Sigmoid colon (tissue), 7 donors: ENCODE measurements at places on chromosomes 2 and 18.

- DNase-seq = no peak
These were observed 434.1 kb upstream of the CHST9 start for GRCh38 chr18:27619090-27619772.

- peak; percentile 17 for DNase-seq
These were observed 11.1 kb downstream of the RHOB start for GRCh38 chr2:20457661-20458630.

DNA sequence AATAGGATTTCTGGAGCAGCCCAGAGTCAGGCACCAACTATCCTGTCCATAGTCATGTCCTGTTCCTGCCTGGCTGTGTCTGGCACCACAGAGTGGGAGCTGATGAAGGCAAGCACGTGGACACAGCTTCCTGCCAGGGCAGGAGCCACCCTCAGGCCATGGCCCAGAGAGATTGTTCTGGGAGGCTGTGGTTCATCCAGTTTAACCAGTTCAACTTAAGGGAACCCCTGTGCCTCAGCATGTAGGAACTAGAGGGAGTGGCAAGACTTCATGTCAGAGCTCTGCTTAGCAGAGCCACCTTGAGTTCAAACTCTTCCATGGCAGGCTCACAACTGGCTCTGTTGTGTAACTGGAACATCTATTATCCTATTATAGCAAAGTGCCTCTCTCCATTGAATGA, 73.2 kb upstream of the NCKAP5 start:
- no peak for DNase-seq

GRCh38 chr18:24914685-24915084, 437.3 kb downstream of the ZNF521 start:
- DNase-seq = no peak

- DNase-seq = no peak
These were observed 746.3 kb upstream of the RAB6C start for GRCh38 chr2:129233166-129233565.

DNA sequence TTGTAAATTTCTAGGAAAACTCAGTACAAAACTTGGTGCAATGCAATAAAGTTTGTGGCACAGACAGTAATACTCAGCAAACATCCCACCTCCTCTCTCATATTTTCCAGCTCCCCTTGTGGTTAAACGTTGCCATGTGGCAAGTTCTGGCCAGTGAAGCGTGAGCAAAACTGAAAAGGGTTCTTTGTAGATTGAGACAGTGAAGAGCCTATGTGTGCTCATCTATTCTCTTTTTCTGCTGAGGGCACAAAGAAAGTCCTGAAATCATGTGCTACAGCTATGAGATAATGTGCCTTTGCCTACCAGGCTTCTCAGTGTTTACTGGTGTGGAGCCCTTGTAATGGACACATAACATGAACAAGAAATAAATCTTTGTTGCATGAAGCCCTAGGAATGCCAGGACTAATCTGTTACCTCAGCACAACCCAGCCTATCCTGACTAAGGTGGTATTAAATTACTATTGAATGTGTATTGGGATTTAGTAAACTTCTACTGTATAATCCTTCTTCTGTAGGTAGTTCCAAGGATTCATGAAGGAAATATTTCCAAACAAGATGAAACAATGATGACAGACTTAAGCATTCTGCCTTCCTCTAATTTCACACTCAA, 13.0 kb upstream of the TYMS start:
- DNase-seq = no peak

DNA sequence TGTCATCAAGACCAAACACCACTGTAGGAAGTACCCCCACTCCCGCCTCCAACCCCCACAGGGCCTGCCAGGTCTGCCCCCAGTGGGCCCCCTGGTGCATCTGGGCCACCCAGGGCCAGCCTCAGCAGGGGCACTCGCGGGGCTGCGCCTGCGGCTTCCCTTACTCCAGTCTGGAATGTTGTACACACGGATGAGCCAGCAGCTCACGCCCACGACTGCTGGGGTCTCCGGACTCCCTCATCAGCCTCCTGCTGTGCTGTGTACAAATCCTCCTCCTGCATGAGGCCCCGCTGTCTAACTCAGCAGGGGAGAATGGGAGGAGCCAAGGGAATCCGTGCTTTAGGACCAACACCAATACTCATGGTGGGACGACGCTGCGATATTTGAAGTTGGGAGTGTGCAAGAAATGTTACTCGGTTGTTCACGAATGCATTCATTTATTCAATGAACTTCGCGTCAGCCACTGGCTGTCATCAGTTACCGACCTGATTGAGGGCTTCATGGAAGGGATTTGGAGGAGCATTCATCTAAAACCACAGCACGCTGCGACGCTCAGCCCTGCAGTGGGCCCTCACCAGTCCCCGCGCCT, 654 bp upstream of the ASB1 start:
- DNase-seq = no peak

- no peak for DNase-seq
These were observed 154.6 kb downstream of the MTX2 start for GRCh38 chr2:176423819-176424218.

GRCh38 chr2:205539603-205540002, 142.7 kb upstream of the NRP2 start:
- DNase-seq = no peak

DNA sequence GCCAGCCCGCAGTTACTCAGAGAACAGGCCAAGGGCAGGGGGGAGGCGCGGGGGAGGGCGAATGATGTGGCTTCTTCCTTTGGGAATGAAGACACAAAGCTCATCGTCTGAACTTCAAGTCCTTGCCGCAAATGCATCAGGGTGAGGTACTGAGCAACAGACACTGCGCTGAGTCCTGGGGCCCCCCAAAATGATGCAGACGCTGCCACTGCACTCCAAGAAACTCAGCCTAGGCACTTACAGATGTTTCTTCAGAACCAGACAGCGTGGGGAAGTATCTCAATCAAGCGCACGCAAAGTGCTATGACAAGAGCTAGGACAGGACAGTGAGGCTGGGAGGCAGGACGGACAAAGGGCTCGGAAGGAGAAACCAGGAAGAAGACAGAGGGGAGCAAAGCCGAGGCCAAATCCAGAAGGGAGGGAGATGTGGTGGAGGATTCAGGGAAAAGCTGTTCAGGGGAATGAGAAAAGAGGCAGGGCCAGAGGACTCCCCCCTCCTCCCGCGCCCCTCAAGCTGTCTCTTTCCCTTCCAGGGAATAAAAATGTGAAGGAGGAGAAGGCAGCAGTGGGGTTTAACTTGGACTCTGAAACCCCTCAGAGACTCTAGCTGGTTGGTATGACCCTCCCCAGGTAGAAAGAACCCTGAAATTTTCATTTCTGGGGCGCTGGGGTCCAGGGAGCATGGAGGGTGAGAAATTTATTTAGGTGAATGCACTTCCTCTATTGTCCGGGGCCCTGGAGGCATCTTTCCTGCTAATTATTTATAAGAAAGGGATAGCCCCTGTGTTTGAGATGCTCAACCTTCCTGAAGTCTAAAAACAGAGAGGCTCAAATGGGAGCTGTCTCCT, 34.9 kb downstream of the CIB4 start:
- DNase-seq = peak; percentile 50

- peak; percentile 96 for DNase-seq
These were observed 42.1 kb downstream of the BMP10 start for GRCh38 chr2:68828887-68829708.

DNA sequence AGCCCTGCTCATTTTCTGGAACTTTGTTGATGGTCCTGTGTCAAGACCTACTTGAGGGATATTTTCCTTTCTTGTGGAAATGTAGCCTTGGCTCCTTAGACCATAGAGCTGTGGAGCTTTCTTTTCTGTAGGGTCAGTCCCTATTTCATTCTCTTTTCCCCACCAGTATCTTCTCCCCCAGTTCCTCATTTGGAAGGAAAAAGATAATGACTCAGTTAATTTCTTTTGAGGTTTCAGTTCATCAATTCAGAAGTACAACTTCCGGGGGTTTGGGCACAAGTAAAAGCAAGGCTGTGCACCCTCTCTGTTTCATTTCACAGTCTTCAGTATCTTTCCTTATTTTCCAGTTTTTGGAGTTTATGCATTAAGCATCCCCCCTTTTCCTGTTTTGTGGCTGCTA, 70.7 kb downstream of the CDC42EP3 start:
- DNase-seq = no peak

DNA sequence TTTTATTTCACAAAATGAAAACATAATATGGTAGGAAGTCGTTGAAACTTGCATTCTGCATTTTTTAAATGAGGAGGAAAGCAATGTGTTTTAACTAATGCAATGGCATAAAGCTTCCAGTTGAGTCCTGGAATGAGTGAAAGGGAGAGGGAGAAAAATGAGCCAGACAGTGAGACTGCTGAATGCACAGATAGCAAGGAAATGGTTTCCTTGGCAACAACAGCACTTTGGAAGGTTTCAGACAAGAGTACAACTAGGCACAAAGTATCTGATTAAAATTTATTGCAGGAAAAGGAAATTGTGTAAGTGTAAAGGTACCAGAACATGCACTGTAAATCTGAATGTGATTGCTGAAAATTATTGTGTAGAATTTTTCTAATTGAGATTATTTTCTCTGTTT, 320.1 kb upstream of the KYNU start:
- DNase-seq = no peak

DNA sequence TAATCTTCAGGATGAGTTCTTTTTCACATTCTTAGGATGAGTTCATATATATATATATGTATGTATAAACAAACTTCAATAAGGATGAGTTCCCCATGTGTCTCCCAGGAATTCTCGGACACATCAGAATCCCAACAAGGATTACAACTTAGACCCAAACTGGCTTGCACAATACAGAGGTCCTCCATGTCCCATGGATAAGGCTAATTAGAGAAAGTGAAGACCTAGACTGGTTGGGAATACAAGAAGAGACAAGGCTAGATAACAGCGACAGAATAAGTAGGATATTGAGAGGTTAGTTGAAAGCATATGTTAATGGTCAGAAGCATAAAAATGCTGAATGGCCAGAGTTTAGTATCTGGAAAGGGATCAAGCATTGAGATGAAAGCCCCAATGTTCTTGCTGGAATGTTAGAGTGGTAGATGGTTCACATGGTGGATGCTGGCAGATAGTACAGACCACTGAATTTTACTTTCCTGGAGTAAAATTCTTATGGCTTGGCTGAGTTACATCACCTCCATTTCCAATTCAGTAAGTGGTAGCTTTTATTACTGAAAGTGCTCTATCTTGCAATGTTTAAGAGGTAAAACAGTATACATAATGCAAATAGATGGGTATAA, 154.9 kb upstream of the EPHA4 start:
- no peak for DNase-seq

DNA sequence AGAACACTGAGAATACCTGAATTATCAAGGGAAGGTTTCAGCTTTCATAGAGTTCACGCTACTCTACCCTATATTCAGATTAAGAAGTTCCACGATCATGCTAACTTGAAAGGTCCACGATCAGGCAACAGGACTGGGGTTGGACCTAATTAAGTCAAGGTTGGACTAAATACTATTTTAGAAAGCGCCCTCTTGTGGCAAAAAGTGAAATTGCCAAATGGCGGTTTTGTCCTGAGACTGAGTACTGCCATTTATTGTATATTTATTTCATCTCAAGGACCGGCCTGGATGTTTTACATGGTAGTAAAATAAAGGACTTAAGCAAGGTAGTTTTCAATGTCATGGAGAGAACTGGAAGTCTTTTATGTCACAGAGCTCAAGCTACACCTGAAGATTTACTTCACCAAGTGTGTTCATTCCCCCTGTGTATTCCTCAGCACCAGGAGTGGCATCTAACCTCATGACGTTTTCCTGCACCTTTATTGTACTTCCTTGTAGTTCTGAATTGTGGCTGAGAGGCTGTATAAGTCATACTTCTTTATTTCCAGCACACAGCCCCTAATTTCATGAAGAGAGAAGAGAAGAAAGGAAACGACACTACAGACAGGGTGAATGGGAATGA, 56.8 kb downstream of the SRD5A2 start:
- DNase-seq = no peak

- DNase-seq = no peak
These were observed 41.0 kb upstream of the EPC2 start for GRCh38 chr2:148603562-148603920.

GRCh38 chr2:19321946-19322345, 36.5 kb downstream of the OSR1 start:
- DNase-seq = no peak

- DNase-seq = no peak
These were observed 10.8 kb upstream of the COX7A2L start for GRCh38 chr2:42371611-42372473.

- no peak for DNase-seq
These were observed 123.1 kb upstream of the XIRP2 start for GRCh38 chr2:166765141-166765540.

DNA sequence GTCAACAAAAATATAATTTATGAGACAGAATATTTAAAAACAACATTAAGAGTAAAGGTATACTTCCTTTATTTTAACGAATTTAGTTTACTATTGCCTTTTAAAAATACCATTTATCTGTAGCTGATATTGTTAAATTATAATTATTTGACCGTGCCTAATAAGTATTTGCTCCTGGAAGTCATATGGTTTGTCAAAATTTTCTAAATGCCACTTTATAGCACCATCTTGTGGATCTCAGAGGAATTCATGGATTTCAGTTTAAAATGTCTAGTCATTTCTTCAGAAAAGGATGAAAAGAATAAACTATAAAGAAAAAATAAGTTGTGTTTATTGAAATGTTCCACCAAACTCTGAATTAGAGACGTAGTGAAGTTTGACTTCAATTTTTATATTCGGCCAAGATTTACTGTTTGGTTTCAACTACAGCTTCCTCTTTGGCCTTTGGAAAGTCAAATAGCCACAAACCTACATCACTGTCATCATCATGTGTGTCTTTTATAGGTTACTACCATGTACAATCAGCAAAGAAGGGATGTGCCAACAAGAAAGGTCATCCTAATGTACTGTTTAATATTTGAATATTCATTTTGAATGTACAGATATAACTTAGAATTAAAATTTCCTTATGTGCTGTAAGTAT, 10.3 kb upstream of the FTCDNL1 start:
- DNase-seq = no peak

- no peak for DNase-seq
These were observed 69.8 kb downstream of the POU3F3 start for GRCh38 chr2:104923665-104924064.

- no peak for DNase-seq
These were observed 232.8 kb downstream of the PIK3C3 start for GRCh38 chr18:42187611-42188380.

DNA sequence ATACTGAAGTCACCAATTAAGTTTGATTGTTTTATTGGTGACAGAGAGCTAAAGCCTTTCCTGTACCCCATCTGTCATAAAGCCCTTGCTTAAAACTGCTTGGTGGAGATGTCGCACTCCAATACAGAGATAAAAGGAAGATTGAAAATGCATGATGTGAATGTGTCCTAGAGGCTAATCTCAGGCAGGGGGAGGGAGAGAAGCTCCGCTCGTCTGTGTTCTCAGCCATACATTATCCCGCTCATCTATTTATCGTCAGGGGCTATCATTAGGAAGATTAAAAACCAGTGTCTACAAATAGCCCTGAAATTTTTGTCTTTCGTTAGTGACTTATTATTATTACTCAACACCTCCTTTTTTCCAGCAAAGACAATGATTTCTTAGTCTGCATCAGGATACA, 110.3 kb downstream of the CMPK2 start:
- no peak for DNase-seq

- no peak for DNase-seq
These were observed 1257.8 kb upstream of the NRXN1 start for GRCh38 chr2:52289741-52290140.
